Activated T-helper 17 cell treated with anti-CD3 and anti-CD28 coated beads, Interleukin-2, amount 50 U/mL, for 72 hours (primary cell): ENCODE measurements at places on chromosomes 4 and X. TPM values are rescaled to one million over a fixed set of nuclear protein-coding genes. Genes with fewer than 3 reads are reported as not detected.

GRCh38 chrX:47209508-47210238 is 8.8 kb upstream of the CDK16 start:
- ATAC-seq = no peak

- no peak for ATAC-seq
Measured at GRCh38 chr4:24002330-24002966, 112.6 kb upstream of the PPARGC1A start.

DNA sequence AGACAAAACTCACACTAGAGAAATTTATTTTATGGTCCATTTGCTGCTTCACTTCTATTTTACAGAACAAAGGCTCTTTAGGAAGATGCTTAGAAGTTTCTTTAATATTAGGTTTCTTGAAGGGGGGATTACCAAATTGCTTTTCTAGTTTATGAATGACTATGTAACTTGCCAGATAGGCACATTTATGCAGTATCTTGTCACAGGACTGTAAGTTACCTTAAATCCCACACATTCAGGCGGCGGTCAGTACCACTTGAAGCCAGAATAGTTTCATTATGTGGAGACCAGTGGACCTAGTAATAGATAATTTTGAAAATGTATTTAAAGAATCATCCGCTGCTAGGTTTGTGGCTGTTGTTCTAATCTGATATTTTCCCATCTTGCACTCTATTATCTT is 18.3 kb downstream of the RBBP7 start:
- ATAC-seq = no peak

DNA sequence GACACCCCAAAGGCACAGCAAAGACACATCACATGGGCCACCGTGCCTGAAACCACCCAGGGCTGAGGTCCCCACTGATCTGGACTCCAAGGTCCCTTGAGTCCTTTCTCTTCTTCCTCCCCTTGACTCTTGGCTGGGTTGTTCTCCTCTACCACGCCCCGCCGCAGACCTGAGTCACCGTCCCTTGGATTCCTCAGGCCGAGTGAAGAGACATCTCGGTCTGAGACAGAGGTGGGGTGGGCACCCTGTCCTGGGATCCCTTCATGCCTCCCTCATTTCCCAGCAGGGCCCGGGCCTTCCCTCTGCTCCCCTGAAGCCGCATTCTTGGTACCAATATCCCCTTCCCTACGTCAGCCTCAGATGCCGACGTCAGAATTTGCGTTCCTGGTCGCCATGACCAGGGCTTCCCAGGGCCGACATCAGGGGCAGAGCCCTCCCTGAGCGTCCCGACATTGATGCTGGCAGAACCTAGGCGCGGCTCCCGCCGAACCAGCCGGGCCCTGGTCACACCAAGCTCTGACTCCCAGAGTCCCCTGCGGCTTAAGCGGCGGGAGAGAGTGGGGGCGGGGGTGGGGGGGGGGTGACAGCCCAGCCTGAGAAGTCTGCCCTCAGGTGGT is 498 bp downstream of the MAGEA10 start:
- no peak for ATAC-seq

GRCh38 chrX:78759081-78759480 is 11.6 kb downstream of the LPAR4 start:
- no peak for ATAC-seq

- no peak for ATAC-seq
Measured at GRCh38 chr4:99655308-99656081, 2.1 kb downstream of the C4orf54 start.

DNA sequence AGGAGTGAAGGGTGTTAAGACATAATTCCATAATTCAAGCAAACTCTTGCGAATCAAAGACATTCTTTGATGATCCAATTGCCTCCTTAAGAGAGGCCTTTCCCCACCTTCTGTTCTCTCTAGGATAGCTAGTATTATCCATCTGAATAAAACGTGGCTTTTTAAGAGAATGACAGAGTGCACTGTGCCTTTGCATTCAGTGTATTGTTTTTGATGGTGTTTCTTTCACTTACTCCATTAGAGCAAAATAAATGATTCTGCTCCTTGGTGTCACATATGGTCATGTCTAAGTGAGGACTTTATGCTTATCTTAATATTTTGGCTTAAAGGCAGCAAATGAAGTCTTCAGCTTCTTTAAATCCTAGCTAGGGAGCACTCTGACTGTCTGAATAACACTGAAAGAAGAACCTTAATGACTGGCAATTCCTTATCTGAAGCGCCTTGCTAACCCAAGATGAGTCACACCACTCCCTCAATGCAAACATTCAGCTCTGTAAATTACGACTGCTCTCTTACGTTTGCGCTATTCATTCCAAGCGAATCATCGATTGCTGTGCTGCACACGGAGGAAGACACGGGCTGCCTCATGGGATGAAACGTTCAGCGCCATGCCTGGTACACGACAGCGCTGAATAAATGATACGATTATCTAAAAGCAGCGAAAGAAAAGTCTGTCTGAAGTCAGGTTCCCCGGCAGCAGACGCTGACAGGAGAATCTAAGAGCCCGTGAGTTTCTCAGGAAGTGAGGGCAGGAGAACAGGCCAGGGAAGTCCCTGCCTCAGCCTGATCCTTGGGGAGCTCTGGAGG is 35.1 kb upstream of the GEMIN8 start:
- no peak for ATAC-seq

DNA sequence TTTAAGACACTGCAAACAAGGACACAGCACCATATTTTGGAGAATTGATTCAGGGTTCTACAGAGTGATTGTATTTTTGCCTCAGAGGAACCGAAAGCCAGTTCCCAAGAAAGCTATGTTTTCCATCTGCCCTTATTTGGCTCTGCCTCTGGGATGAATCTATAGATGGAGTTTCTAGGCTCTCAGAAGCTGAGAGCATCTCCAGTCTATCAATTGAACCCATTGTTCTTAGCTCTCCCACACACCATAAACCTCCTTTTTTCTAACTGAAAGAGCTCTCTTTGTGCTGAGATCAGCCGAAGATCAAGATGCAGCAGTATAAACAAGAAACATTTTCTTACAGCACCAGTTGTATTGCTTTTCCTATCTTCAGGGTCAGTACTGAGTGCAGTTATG is 16.9 kb downstream of the PLP1 start:
- no peak for ATAC-seq

- no peak for ATAC-seq
Measured at GRCh38 chr4:55675196-55675793, 39.2 kb upstream of the NMU start.

BLOC1S4 gene
- total RNA-seq = 15.9 TPM

- peak; percentile 77 for ATAC-seq
Measured at GRCh38 chr4:76993787-76994641, 44.5 kb downstream of the SEPTIN11 start.

DNA sequence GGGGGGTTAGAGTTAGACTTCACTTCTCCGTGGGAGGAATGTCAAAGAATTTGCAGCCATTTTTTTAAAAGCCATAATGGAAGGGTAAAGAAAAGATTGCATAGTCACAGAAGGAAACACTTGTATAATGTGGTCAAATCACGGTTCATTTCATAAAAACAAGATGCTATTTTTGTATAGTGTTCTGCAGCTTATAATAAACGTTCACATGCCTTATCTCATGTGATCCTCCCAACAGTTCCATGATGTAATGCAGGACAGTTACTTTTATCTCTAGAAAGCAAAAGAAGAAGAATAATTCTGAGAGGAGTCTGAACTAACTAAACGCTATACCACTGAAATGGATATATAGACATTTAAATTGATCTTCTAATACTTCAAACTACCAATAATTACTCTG is 71.3 kb upstream of the CAMK2D start:
- no peak for ATAC-seq

DNA sequence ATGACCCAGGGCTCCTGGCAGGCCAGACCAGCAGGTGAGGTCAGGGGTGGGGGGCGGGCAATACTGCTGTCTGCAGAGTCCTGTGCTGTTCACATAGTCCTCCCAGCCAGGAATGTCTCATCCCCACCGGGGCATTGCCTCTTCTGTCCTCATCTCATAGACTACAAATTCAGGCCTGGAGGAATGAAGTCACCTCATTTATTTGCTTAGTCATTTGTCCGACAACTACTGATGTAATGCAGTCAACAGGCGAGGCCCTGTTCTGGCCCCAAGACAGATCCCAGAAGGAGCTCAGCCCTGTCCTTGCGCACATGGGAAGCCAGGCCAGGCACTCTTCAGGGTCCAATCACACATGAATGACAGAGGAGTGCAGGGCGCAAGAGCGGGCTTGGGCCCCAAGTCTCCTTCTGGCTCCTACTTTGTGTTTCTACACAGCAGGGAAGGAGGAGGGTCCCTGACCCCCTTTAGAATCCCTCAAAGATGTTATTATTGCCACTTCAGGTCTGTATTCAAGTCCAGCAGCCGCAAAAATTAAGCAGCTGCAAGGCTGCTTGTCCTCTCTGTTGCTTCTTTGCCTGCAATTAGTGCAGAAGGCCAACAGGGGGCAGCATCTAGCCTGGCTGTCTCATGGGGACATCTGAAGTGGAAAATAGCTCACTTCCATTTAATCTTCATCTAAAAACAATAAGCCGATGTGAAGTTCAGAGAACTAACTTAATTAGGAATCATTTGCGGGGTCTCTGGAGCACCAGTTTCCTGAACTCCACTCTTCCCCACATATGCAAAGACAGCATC is 15.2 kb upstream of the HMX1 start:
- ATAC-seq = no peak

CXXC4 gene
- total RNA-seq = not detected

- ATAC-seq = peak; percentile 99
Measured at GRCh38 chrX:24513416-24513815, 48.3 kb downstream of the PDK3 start.

GRCh38 chr4:9918484-9918883 is 102.8 kb downstream of the SLC2A9 start:
- ATAC-seq = no peak

- no peak for ATAC-seq
Measured at GRCh38 chr4:107870916-107871786, 46.4 kb downstream of the SGMS2 start.

DNA sequence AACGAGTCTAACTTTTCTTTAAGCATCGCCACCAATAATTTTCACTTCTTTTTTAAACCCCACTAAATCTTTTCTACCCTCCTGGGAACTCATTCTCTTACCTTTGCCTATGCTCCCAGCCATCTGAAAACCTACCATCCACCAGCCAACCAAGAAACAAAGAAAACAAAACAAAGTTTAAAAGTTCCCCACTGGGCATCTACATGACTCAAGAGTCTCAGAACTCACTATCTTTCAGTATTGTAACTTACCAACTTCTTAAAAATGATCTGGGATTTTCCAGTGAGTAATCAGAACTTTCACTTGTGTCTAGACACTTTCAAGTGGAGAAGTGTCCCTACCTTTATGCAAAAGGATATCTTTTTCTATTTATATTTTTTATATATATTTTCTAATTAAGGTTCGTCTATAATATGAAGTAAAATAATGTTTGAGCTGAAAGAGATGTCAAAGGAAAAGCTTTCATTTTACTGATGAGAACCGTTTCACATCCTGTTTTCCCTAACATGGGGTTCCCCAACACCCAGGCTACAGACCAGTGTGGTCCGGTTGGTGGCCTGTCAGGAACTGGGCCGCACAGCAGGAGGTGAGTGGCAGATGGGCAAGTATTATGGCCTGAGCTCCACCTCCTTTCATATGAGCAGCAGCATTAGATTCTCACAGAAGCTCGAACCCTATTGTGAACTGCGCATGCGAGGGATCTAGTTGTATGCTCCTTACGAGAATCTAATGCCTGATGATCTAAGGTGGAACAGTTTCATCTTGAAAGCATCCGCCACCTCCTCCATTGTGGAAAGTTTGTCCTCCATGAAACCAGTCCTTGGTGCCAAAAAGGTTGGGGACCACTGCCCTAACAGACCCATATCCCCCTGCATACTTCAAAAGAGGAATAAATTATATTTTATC is 9.8 kb upstream of the TIGD2 start:
- peak; percentile 94 for ATAC-seq

DNA sequence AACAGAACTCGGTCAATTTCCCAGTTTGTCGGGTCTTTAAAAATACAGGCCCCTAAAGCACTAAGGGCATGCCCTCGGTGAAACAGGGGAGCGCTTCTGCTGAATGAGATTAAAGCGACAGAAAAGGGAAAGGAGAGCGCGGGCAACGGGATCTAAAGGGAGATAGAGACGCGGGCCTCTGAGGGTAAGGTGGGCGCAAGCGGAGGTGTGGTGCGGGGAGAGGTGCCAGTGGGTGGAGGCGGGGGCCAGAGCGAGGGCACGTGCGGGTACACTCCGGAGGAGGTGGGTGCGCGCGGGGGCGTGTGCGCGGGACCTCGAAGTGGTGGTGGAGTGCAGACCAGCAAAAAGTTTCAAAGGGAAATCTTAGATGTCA is 787 bp upstream of the TET2 start:
- ATAC-seq = peak; percentile 12

GRCh38 chr4:86967073-86967472 is 32.3 kb downstream of the AFF1 start:
- no peak for ATAC-seq

- no peak for ATAC-seq
Measured at GRCh38 chr4:145865274-145865941, 73.2 kb downstream of the ZNF827 start.

MYOZ2 gene
- total RNA-seq = not detected

GRCh38 chr4:150385606-150386005 is 196.3 kb upstream of the MAB21L2 start:
- no peak for ATAC-seq

GPC4 gene
- not detected for total RNA-seq

SHROOM3 gene
- total RNA-seq = not detected

COL4A5 gene
- total RNA-seq = not detected

DNA sequence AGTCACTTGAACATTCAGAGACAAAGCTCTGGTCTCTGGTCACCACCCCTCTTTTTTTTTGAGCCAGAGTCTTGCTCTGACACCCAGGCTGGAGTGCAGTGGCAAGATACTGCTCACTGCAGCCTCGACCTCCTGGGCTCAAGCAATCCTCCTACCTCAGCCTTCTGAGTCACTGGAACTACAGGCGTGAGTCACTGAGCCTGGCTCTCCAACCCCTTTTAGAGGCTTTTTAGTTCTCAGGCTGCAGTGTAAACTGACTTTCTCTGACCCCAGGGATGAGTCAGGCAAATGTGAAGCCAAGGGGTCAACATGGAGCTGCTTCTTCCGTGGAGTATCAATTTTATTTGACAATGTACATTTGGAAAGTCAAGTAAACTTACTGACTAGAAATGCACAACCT is 229.2 kb downstream of the PTTG2 start:
- peak; percentile 91 for ATAC-seq

- ATAC-seq = no peak
Measured at GRCh38 chrX:148929686-148930085, 429.3 kb downstream of the AFF2 start.

LUZP4 gene
- total RNA-seq = not detected

GRCh38 chrX:136671006-136671610 is 23.1 kb downstream of the CD40LG start:
- ATAC-seq = peak; percentile 52

KCNIP4 gene
- total RNA-seq = not detected

ELF4 gene
- 23.5 TPM for total RNA-seq

DNA sequence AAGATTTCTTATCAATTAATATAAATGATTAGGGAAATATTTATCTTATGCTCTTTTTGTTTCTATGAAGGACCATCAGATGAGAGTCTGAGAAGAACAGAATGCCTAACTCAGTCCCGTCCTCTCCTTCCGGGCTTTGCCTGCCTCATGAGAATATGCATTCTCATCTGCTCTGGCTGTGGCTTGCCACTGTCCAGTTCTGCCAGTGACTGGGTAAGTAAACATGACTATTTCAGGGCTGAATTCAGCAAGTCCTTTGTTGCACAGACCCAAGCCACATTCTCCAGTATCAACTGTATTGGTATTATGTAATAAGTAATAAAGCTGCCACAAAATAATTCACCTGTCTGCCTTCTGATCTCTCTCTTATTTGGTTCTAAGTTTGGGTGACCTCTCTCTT is 110.7 kb downstream of the WDFY3 start:
- ATAC-seq = no peak

SUPT20HL2 gene
- not detected for total RNA-seq

- no peak for ATAC-seq
Measured at GRCh38 chr4:77190053-77190452, 33.0 kb downstream of the CCNG2 start.

MID1IP1 gene
- total RNA-seq = 54.0 TPM
